ENCODE measurements at places on chromosomes 2 and 18.

- DNase-seq, result peak; percentile 47
Observed at GRCh38 chr2:126656431-126657147, 631 bp downstream of the GYPC start.

DNA sequence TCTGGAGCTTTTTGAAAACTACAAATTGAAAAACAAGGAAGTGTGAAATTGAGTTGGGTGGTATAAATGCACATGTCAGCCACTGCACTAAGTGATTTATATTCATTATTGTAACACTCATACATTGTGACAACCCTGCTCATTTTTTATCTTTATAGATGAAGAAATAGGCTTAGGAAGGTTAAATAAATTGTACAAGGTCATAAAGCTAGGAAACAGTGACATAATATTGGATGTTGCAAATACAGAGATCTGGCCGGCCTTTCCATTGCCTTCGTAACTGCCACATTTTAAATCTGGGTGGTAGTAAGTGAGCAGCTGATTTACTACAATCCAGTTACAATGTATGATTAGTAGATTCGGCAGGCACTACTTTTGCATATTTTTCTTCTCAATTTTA lies 76.6 kb upstream of the LPIN2 start:
- DNase-seq, result no peak

GRCh38 chr2:10410001-10410822 lies 37.9 kb downstream of the ODC1 start:
- no peak for DNase-seq

DNA sequence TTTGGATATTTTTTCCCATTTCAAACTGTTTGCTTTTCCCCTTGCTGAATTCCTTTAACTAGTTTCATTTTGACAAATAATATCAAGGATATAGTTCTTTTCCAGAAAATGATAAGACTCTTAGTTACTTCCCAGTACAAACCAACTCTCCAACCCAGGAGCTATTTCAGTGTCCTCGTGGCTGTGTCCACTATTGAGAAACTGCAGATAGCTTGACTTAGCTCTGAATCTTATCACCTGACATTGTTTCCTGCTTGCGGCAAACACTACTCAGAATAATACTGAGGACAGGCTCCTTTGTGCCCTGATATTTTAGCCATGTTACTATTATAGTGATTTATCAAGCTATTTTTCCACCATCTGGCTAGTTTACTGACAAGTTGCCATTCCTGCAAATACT lies 74.6 kb downstream of the KLF7 start:
- DNase-seq, result no peak

GRCh38 chr2:181367411-181367810 lies 89.8 kb upstream of the ITGA4 start:
- no peak for DNase-seq

GRCh38 chr2:2850218-2850755 lies 519.2 kb upstream of the MYT1L start:
- DNase-seq, result no peak

DNA sequence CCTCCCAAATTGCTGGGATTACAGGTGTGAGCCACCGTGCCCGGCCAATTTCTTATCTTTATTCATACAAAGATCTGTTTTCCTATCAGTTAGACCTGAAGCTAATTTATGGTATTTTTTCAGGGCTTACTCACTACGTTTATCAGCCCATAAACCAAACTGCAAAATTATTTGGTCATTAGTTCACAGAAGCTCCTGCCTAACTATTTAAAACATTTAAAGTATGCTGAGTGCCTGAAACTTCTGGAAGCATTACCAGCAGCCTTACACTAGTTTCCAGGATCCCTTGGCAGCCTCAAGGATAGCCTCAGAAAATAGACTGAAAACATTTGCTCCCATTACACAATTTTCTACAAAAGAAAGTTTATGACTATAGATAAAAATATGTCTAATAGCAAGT lies 68.8 kb downstream of the GALNT13 start:
- DNase-seq, result no peak

- DNase-seq, result no peak
Observed at GRCh38 chr18:212780-213179, 54.4 kb downstream of the USP14 start.

DNA sequence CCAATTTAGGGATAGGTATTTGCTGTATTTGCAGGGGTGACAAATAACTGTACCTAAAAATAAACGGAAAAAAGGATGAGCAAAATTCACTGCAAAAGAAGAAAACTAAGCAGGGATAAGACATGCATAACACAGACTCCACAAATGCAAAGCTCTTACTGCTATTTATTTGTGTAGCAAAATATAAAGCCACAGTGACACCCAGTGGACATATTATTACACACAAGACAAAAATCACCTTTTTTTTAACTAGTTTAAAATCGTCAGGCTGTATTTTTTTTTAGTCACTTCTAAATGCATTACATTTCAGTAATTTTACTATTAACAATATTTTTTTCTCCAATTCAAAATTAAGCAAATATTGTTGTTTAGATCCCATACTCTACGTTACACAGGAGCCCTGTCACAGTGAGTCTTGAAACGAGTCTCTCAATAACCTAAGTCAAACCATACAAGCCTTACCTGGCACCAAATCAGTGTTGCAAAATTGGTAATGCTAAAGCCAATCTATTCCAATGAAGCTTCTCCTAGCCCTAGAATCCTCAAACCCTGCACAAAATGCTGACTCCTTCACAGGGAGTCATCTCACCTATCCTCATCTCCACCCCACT lies 23.7 kb downstream of the METTL4 start:
- DNase-seq, result no peak

DNA sequence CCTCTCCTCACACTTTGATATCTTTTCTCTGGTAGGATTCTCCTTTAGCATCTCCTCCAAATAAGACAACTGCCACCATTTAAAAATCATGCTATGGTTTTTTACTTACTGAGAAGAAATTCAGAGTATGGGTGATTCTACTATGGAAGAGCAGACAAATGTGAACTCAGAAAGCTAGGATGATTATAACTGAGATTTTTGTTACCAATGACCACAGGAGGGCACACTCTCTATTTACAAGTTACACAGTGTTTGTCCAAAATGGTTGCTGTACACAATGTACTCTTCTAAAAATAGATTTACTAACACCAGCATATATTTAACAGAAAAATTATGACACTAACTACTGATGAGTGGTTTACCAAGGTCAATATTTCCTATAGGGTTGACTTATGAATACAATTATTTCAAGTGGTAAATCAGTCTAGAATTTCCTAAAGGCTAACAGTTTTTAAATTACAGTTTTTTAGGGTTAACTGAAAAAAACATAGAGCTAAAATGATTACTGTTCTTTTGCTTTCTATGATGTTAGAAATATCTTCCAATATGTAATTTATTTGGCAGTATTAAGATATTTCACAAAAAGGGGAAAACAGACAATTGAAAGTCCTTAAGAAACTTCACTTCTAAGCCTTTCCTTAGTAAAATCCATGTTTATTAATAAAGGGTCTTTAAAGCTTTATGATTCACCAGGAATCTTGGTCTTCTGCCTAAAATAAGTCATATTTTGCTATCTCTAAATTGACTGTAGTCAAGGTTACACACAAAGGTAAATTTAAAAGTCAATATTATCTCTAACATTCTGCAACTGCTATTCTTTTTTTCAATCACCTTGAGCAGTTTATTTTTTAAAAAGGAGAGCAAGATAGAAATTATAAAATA lies 57.2 kb downstream of the MAP4K3 start:
- no peak for DNase-seq

DNA sequence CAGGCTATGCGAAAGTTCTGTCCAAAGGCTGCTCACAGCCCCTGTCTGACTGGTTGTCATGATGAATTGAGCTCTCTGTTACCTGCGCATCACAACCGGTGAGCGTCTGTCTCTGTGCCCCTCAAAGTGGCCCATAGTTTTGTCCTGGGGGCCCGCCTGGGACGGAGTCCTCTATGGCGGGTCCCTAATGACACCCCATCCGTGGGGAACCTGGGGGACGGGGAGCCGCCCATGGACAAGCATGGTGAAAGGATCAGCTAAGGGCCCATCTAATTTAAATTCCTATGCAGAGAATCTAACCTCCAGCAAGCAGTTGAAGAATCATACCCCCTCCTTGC lies 473 bp downstream of the ELMOD3 start:
- no peak for DNase-seq

DNA sequence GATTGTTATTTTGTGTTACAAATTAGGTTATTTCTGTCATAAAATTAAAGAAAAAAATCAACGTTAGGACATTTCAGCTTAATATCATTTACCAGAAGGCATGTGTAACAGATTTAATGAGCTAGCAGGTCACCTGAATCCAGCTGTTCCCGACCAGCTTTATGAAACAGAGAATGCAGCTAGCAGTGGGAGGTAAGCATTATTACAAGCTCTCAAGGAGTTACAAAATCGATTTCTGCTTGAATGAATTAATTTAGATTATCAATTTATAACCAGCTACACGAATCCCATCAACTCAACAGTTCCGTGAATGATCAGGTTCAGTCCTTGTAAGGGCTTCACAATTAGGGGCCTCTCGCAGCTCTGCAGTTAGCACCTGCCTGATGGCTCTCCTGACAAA lies 211.9 kb downstream of the PTGR3 start:
- no peak for DNase-seq

- DNase-seq, result peak; percentile 57
Observed at GRCh38 chr2:74439803-74440377, 1.8 kb downstream of the RTKN start.

DNA sequence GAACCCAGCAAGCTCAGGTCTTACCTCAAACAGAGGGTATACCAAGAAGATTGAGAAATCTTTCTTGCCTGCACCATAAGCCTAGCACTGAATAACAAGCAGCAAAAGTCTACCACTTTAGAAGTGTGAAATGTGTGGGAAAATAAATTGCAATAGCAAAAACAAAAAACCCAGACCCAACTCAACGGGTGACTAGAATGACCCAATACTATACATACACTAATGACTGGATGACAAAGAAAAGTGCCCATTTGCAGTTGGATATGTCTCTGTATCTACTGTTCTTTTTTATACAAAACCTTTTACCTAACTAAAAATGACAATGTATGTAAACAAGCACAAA lies 950.6 kb downstream of the TRIB2 start:
- DNase-seq, result no peak

DNA sequence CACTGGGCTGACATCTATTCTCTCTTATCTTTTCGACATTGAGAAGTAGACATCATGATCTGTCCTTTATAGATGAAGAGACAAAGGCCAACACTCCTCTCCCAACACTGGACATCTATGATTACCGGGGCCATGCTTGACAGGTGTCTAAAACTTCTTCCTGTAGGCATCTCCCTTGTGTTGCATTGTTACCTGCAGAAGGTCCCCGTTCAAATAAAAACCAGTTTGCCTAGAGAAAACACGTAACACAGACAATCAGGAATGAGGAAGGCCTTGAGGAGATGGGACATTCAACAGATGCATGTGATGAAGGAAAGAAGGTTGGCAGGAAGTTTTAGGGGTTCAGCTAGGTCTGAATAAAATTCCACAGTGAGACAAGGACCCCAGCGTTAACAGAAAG lies 70.8 kb upstream of the ST8SIA3 start:
- no peak for DNase-seq

DNA sequence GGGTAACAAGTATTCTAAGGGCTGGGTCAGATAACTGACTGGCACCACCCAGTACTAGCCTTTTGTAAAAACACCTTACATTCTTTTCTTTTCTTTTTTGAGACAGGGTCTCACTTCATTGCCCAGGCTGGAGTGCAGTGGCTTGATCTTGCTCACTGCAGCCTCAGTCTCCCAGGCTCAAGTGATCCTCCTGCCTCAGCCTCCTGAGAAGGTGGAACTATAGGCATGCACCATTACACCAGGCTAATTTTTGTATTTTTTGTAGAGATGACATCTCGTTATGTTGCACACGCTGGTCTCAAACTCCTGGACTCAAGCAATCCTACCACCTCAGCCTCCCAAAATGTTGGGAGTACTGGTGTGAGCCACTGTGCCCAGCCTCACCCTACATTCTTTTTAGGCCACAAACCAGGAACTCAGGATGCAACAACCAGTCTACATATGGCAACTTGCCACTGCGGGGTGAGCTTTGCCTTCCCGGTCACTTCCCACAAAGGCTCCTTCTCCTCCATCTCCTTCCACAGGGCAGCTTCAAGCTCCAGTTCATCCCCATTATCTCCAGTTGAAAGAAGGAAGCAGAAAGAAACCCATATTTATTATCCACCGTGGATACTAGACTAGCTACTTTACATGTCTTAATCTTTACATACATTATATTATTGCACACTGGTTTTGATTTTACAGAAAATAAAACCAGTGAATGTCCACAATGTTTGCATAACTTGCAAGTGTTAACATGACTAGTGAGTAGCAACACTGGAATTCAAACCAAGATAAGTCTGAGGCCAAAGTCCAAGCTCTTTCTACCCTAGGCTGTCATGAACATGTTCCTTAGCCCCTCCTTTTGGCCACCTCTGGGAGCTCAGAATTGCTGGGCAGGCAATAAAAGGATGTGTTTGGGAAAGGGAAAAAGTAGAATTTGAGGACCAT lies 23.7 kb upstream of the AP1S3 start:
- no peak for DNase-seq

DNA sequence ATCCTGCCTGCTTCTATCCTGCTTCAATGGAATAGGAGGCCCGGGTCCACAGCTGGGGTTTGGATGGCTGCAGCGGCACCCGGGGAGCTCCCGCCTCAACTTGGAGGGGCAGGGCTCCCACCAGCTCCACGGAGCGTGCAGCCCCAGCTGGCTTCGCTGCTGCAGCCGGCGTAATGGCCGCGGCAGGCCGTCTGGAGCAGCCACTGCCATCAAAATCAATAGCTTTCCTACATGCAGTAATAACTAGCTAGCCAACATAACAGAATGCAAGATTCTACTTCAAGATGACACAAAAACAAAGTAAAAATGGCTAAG lies 154.2 kb upstream of the RMP24 start:
- no peak for DNase-seq

- DNase-seq, result no peak
Observed at GRCh38 chr2:54895730-54896129, 154.5 kb downstream of the RTN4 start.

GRCh38 chr18:12839057-12839525 lies 44.9 kb downstream of the PTPN2 start:
- no peak for DNase-seq

DNA sequence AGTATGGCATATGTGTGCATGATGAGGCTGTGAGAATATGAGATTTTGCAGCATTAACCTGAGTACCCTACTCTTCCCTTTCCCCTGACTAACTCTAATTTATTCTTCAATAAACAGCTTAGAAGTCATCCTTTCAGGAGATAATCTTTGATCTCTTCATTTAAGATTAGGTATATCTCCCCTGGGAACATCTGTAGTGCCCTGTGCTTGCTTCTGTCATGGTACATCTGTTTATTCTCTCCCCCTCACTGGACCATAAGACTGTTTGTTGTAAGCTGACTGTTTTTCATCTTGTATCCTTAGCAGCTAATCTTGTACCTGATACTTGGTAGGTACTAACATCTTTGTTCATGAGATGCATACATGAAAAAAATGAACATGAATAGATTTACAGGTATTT lies 83.1 kb downstream of the MBD5 start:
- DNase-seq, result no peak

- DNase-seq, result no peak
Observed at GRCh38 chr2:17445744-17446143, 72.5 kb downstream of the RAD51AP2 start.
